Activated B cell treated with CpG ODN at 0.5 μM for 24 hours (primary cell): ENCODE measurements at places on chromosomes 11 and 22. TPM values are rescaled to one million over a fixed set of nuclear protein-coding genes. Genes with fewer than 3 reads are reported as not detected.

The RIMBP3C gene
- 0.24 TPM in 1 of 2 replicates, not detected in the other for total RNA-seq

The MAFF gene
- 2.3 and 4.5 TPM in 2 replicates for total RNA-seq

The ALKBH8 gene
- total RNA-seq, result 11.8 and 12.4 TPM in 2 replicates

The NRGN gene
- 0.69 and 1.0 TPM in 2 replicates for total RNA-seq

The CTTN gene
- total RNA-seq, result 1.1 TPM in 2 replicates

The SELENOM gene
- 9.0 and 9.5 TPM in 2 replicates for total RNA-seq

The KBTBD3 gene
- 6.5 and 7.7 TPM in 2 replicates for total RNA-seq

The LAMTOR1 gene
- 87.2 and 87.6 TPM in 2 replicates for total RNA-seq

The OR5L2 gene
- not detected in 2 replicates for total RNA-seq

The SEC14L6 gene
- not detected in 2 replicates for total RNA-seq

The TRPM5 gene
- total RNA-seq, result not detected in 2 replicates

The XKR3 gene
- total RNA-seq, result 0.13 TPM in 1 of 2 replicates, not detected in the other

The DEUP1 gene
- total RNA-seq, result not detected in 2 replicates

The IL17REL gene
- 0.15 and 0.31 TPM in 2 replicates for total RNA-seq

The LRRC32 gene
- 25.8 and 27.8 TPM in 2 replicates for total RNA-seq

The TRIM48 gene
- not detected in 2 replicates for total RNA-seq

The AHNAK gene
- total RNA-seq, result 246 and 248 TPM in 2 replicates
